ENCODE measurements at places on chromosomes 16 and 17. TPM values are rescaled to one million over a fixed set of nuclear protein-coding genes. Genes with fewer than 3 reads are reported as not detected.

The UTS2R gene
- polyA plus RNA-seq: not detected

The PPP1R27 gene
- polyA plus RNA-seq: 0.17 TPM

The KREMEN2 gene
- 2.6 TPM for polyA plus RNA-seq

The TANC2 gene
- polyA plus RNA-seq: 26.7 TPM

The CD300LG gene
- polyA plus RNA-seq: 1.3 TPM

The CDH1 gene
- polyA plus RNA-seq: 114 TPM

The COPZ2 gene
- 20.3 TPM for polyA plus RNA-seq

The TP53TG3 gene
- not detected for polyA plus RNA-seq

The KRT40 gene
- polyA plus RNA-seq: not detected

The IRX5 gene
- polyA plus RNA-seq: 12.3 TPM

The KCNH6 gene
- 2.7 TPM for polyA plus RNA-seq

The TMEM204 gene
- polyA plus RNA-seq: 23.6 TPM

The NPIPB9 gene
- 1.3 TPM for polyA plus RNA-seq

The SSH2 gene
- polyA plus RNA-seq: 16.5 TPM

- DNase-seq: no peak
These were observed 192.8 kb upstream of the CHMP6 start for GRCh38 chr17:80798595-80799537.

GRCh38 chr16:50961952-50962351, 189.1 kb downstream of the SALL1 start:
- DNase-seq: no peak

DNA sequence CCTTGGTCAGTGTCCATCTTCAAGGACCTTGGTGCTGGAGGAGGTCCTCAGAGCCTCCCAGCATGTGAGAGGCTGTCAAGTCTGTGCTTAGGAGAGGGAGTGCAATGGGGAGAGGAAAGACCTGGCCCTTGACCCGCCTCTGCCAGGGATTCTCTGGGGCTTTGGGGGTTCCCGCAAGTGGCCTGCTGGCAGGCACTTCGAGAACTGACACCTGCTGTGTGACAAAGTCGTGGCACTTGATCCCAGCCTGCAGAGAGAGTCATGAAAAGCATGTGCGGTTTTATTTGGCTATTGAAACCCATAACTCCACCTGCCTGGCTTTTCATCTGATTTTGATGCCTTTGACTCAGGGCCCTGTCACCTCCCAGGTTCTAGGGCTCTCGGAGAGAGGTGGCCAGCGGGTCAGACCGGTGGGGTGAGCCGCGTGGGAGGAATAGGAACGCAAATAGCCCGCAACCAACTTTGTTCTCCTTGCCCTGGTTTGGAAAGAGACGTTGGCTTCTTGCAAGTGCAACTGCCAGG, 42.8 kb upstream of the GSE1 start:
- DNase-seq: no peak

DNA sequence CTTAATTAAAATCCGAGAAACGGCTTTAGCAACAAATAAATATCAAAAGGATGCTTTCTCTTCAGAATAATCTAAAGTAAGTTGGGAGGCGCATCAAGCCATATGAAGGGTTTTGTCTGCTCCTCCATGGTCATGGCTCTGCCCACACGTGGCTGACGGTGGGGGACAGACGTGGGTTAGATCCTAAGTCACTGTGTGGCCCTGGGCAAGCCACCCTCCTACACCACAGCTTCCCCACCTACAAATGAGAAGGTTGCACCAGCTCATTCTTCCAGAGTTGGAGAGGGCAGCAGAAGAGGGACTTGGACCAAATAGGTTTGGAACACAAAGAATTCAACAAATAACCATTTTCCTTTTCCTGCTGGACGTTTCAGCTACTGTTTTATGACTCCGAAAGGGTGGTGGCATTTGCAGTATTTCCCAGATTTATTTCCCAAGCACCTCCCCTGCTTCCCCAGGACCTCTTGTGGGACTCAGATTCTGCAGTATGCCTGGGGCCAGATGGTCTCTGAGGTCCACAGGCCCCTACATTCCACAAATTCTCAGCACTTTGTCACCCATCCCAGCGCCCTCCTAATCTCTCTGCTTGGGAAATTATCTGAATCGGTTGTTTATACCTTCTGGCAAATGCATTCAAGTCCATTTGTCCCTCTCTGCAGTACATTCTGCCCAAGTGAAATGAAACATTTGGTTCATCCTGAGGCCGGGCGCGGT, 17.8 kb downstream of the LRRC75A start:
- no peak for DNase-seq

DNA sequence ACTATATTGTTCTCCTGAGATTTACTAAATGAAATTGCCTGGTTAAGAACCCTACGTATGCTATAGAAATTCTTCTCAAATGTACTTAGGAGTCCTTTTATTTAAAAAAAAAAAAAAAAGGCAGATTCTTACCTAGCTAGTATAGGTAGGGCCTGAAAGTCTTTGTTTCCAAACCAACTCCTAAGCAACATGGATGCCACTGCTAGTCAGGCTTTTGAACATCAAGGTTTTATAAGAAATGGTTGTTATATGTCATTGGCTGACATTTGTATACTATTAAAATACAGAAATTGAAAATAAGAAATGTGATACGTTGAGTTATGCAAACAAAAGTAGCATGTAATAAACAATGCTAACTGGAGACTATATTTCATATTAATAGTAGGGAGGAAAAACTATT, 1.2 kb downstream of the EVI2A start:
- no peak for DNase-seq

GRCh38 chr17:67270416-67270815, 25.4 kb upstream of the HELZ start:
- no peak for DNase-seq

DNA sequence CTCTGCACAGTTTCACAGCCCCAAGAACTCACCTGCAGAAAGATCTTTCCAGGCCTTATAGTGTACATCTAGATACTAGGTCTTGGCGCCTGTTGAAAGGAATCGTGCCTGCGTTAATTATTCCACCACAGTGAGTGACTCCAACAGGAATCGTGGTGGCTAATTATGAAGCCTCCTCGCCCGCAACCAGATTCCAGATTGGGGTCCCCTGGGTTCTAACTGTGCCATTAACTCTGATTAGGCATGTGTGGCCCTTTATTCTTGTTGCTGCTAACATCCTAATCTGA, 295.3 kb upstream of the MAF start:
- no peak for DNase-seq

- DNase-seq: no peak
These were observed 589 bp downstream of the PEMT start for GRCh38 chr17:17590883-17591354.

DNA sequence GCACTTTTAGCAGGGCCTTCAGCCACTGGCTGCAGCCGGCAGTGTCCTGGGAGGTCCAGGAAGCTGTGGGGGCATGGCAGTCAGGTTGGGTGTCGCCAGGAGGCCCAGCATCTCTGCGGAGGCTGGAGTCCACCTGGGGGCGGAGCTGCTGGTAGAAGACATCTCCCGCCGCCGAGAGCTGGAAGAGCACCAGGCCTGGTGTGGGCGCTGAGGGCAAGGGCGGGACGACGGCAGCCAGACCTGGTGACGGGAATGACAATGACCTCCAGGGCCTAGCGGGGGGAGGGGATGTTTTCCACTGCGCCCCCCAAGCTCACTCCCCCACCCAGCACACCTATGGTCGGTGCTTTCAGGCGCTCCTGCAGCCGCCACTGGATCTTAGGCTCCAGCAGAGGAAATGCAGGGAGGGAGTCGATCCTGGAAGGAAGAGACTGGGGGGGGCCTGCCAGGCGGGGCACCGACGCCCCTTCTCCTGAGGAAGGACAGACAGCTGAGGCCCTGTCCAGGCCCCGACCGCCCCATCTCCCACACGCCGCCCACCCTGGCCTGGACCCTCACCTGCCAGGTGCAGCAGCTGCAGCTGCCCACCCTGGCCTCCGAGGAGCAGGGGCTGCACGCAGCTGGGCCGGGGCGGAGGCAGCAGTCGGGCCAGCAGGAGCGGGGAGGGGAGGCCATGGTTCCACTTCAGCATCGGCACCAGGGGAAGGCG, 7.1 kb downstream of the TAF1C start:
- no peak for DNase-seq

GRCh38 chr16:18800775-18801144, 589 bp downstream of the ARL6IP1 start:
- DNase-seq: no peak

DNA sequence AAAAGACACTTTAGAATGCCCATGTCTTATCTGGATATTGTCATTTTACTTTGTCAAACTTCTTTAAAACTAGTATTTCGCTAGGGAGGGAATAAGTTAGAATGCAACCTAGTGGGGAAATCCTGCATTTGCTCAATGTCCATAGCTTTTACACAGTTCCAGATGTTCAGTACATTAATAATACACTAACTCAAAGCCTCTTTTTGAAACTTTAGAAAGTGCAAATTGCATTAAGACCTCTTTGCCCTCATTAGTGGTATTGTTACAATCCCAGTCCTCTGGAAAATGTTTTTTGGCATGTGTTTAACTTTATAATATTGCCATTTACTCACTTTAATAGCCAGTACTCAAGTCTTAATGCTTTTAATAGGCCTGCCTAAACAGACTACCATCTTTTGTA, 106.8 kb downstream of the BRIP1 start:
- DNase-seq: no peak

GRCh38 chr16:50340578-50340977, 28.2 kb downstream of the BRD7 start:
- DNase-seq: no peak

DNA sequence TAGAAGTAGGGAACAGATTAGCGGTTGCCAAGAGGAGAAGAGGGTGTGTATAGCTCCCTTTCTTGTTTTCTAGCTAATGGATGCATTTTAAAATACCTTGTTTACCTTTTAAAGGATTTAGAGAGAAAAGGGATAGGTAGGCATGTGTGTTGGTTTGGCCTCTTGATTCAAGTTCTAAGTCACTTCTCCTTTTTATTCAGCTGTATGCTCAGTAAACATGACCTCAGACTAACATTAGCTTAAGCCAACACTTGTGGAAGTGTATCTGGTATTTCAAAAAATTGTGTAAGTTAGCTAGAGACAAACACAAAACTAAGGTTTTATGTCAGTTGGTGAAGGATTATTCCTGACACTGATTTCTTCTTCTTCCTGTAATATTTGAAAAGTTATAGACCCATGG, 204.1 kb upstream of the NOG start:
- DNase-seq: no peak

DNA sequence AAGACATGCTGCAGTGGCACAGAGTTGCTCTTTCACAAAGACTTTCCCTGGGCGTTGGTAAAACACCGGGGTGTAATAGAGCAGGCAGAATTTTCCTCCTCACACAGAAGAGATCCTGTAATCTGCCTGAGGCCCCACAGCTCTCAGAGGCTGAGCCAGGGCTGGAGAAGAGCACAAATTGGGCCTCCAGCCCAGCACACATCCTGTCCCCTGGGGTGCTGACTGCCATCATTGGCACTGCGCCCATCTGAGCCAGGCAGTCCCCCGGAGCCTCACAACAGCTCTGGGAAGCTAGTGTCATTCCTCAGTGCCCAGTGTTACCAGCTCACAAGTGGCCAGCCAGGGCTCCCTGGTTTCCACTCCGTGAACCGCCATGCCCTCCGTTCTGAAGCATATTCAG, 119.4 kb downstream of the SOCS1 start:
- no peak for DNase-seq

DNA sequence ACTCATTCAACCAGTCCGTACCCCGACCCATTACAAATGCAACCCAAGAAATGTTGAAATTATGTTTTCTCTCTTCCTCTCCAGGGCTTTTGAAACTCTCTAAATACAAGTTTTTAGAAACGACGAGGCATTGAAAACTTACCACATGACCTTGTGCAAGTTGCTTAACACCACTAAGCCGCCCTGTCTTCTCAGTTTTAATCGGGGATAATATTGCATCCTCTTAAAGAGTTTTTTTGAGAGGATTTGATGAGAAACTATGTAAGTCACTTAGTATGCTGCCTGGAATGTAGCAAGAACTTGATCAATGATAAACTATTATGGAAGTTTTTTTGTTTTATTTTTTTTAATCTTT, 149.0 kb upstream of the FAM20A start:
- no peak for DNase-seq

DNA sequence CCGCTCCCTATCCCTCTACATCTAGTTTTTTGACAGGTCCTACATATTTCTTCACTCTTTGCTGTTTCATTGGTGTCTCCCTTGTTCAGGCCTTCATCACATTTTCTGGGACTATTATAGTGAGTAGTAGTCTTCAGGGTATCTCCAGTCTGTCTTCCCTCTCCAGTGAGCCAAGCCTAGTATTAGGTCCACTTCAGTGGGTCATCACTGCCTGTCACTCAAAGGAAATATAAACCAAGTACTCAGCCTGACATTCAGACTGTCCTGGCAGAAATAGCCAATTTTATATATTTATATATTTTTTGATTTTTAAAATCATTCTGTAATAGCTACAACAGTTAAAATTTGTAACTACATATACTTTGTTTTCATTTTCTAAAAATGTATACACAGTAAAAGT, 137.8 kb downstream of the CYB561 start:
- DNase-seq: no peak

- DNase-seq: no peak
These were observed 30.2 kb downstream of the ABCC3 start for GRCh38 chr17:50664788-50665458.

DNA sequence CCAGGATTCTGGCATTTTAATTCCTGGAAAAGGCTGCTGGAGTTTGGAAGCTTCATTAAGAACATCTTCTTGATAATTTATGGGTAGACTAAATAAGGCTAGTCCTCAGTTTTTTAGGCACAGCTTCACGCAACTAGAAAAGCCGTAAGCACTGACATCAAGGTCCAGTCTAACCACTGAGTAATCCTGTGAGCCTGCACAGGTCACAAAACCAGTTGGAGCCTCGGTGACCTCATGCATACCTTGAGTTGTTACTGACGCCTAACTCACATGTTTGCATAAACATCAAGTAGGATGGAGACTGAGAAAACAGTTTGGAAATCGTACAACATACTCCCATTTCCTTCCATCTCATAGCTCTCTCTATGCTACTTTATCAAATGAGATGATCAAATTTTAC, 63.8 kb upstream of the RCVRN start:
- DNase-seq: no peak

GRCh38 chr17:82215972-82216300, 3.3 kb upstream of the CCDC57 start:
- no peak for DNase-seq

- no peak for DNase-seq
These were observed 14.2 kb upstream of the LASP1NB start for GRCh38 chr17:38911081-38911730.

Measured in renal cortex interstitium (tissue), 15 donors.